D341Med (cell line): ENCODE measurements at places on chromosomes 2 and 18.

GRCh38 chr2:205280596-205281236 lies 401.6 kb upstream of the NRP2 start:
- no peak for DNase-seq

DNA sequence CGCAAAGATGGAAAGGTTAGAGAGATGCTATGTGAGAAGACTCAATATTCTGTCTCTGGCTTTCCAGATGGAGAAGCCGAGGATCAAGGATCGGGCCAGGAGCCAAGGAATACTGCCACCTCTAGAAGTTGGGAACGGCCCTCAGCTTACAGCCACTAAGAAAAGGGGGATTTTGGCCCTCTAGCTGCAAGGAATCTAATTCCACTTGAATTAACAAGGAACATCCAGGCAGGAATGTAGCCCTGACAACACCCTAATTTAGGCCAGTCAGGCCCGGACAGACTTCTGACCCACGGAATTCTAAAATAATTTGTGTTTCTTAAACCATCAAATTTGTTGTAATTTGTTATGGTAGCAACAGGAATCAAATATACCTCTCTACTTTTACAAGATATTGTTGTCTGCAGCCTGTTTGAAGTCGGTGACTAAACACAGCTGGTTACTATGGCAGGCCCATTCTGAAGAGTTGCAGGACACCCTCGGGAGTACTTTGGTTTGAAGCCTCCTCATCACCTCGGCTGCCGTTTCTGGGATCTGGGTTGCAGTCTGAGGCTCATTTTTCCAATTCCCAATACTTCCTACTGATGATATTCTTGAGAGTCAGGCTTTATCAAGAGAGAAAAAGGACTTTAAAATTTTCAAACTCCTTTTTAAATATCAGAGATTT lies 1131.2 kb downstream of the TSN start:
- DNase-seq: no peak

GRCh38 chr2:38911191-38911590 lies 21.5 kb downstream of the ARHGEF33 start:
- DNase-seq: no peak

DNA sequence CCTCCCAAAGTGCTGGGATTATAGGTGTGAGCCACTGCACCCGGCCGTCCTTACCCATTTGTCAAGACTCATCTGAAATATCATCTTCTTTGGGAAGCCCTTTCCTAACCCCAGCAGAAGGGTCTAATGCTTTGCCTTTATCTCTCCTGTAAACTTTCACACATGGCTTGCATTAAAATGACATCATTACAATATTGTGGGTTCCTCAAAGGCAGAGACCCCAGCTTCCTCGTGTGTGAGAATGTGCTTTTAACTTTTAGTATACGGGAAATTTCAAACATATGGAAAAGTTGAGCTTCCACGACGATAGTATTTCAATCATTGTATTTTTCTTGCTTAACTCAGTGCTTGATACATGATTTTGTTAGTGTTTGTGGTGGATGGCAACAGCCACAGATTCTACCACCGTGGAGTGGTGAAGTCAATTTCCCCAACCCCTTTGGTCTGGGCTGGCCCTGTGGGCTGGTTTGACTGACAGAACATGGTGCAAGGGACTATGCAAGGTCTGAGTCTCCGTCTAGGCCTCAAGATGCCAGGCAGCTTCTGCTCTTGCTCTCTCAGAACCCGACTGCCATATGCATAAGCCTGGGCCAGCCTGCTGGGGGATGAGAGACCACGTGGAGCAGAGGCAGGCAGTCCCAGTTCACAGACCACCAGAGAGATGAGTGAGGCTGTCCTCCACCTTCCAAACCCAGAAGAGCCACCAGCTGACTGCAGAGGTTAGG lies 39.9 kb downstream of the NGEF start:
- no peak for DNase-seq
